ENCODE measurements at places on chromosomes 3 and 15.

GRCh38 chr3:14577897-14578296 is 37.8 kb upstream of the GRIP2 start:
- DNase-seq: no peak

- peak; percentile 78 for DNase-seq
Observed at GRCh38 chr15:60585743-60586708, 107.1 kb upstream of the ICE2 start.

DNA sequence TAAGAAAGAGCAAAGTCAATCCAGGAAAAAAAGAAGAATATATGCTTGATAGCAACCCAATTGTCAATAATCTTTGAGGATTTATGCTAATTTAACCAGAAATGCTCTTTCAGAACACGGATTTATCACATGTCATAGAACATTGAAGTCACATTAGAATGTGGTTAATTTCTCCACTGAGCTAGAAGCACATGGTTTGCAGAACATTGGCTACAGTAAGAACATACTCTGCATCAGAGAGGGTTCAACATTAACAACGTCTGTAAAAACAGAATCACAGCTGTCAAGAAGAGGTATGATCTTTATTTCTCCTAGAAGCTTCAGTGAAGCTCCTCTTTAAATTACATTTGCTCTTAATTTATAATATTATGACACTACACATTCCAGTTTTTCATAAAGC is 619.7 kb upstream of the AGTR1 start:
- peak; percentile 51 for DNase-seq

DNA sequence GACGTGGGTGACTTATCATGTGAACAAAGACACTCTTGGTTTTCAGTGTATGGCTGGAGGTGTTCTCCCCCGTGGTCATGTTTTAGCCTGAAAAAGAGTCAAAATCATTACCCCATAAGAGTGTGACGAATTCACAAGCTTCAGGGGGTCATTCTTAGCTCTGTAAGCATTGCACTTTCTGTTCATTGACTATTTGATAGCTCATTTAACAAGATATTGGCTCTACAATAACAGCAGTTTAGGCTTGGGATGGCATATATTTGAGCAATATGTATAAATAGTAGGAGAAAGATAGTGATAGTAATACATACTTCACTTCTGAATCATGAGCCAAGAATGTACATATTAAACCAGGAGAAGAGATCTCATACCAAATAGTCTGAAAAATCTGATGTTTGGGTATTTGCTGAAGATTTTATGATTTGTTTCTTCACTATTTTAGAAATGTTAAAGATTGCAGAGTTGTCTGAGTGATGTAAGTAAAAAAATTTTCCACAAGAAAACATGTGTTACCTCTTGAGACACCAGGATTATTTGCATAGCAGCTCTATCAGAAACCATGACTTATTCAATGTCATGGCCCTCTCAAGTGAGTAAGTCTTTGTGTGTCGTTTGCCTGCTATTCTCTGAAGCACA is 996.0 kb downstream of the OTOL1 start:
- no peak for DNase-seq

- DNase-seq: no peak
Observed at GRCh38 chr3:195809796-195810454, 1.8 kb downstream of the MUC4 start.

DNA sequence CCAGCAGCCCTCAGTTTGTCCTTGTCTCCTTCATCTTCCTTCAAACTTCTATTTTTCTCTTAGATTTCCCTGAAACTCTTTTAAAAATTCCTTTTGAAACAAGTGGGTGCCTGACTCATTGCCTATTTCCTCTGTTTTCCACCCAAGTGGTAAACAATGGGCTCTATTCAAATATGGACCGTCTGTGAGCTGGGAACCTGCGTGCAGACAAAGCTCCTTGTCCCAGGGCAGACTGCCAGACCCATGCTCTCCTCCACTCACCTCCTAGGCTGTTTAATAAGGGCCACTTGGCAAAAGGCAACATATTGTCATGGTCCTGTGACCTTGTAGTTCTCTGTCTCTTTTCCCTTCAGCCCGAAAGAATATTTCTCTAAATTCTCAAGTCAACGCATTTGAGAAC is 332.7 kb upstream of the THBS1 start:
- DNase-seq: peak; percentile 88

Measured in SK-MEL-5 (cell line).